ENCODE measurements at places on chromosomes 13 and 19.

- no peak for DNase-seq
These were observed 3.9 kb downstream of the CD209 start for GRCh38 chr19:7743425-7743841.

GRCh38 chr13:44747179-44747578 lies 171.0 kb upstream of the TSC22D1 start:
- no peak for DNase-seq

GRCh38 chr19:49814010-49814409 lies 918 bp upstream of the FUZ start:
- DNase-seq = no peak

DNA sequence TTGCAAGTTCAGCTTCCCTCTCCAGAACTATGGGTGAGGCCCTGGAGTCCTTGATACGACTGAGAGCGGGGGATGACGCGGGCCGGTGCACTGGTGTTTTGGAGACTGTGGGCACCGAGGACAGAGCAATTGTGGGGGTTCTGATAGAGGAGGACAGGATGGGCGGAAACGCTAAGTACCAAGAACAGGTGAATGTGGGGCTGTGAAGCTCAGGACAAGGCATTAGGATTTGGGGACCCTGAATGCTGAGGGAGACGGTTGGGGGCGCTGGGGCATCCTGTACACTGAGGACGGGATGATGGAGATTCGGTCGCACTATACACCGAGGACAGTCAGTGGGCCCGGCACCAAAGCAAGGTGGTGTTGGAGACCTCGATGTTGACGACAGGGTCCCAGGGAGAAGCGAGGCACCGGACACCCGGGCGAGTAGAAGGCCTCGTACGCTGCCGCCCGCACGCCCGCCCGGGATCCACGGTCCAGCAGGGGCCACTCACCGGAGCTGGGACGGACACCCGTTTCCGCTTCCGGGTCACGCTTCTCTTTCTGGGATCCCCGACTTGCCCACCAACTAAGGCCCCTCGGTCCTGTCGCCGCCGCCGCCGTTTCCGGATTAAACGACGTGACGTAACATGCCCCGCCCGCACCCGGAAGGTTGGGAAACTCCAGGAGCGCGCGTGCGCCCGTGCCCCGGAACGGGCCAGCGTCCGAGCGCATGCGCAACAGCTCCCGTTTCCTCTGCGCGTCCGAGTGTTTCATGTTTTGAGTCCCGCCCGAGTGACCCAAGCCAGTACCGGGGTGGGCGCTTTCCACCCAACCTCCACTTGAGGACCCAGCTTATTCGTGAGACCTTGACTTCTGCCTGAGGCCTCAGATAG lies at the start of gene CHMP2A:
Gene CHMP2A (minus strand): TSS at position 612 of the 875 bp plus-strand sequence. CDS start 893 bp downstream, outside the sequence.
- peak; percentile 85 for DNase-seq

DNA sequence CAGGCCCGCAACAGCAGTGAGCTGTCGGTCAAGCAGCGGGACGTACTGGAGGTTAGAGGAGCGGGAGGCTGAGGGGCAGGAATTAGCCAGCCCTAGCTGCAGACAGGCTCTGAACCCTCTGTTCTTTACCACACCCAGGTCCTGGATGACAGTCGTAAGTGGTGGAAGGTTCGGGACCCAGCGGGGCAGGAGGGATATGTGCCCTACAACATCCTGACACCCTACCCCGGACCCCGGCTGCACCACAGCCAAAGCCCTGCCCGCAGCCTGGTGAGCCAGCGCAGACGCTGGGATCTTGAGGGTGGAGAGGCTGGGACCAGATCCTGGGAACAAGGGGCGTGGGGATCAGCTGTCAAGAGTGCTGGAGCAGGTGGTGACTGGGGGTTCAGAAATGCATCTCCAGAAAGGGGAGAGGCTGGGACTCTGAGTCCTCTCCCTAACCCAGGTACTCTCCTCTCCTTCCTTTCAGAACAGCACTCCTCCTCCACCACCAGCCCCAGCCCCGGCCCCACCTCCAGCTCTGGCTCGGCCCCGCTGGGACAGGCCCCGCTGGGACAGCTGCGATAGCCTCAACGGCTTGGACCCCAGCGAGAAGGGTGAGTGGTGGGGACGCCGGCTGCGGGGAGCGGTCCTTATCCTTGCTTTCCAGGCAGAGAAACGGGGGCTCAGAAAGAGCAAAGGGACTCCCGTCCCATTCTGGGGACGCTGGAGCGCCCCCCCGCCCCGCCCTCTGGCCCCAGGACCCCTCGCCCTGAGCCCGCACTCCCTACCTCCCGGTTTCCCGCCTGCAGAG lies 10.4 kb downstream of the EPS8L1 start:
- no peak for DNase-seq

DNA sequence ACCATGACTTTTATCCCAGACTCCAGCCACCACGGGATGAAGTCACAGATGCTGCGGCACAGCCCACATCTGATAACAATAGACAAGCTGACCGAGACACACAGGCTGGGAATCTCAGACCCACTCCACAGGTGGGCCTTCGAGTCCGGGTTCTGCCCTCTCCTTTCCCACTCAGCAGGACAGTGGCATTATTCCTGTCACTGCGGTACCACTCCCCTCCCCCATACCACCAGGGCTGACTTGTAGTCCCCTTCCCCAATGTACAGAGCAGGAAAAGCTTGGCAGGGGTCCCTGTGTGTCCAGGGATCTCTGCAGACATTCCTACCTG lies 179 bp upstream of the AMER2 start:
- DNase-seq = no peak

DNA sequence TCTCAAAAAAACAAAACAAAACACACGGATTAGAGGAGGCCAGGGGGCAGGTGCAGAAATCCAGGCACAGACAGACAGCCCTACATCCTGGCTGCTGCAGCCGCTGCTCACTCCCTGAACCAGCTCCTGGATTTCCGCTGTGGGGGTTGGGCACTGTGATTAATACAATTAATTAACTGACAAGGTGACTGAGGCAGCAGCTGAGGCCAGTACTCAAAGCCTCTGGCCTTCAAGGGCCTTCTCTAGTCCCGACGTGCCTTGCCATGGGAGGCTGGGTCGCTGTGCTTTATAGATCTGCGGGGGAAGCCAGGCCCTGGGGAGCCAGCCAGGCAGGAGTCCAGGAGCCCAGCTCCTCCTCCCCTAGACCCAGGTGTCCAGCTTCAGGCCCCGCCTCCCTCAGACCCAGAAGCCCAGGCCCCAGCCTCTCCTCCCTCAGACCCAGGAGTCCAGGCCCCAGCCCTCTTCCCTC lies 4.6 kb downstream of the NECTIN2 start:
- DNase-seq = peak; percentile 30

DNA sequence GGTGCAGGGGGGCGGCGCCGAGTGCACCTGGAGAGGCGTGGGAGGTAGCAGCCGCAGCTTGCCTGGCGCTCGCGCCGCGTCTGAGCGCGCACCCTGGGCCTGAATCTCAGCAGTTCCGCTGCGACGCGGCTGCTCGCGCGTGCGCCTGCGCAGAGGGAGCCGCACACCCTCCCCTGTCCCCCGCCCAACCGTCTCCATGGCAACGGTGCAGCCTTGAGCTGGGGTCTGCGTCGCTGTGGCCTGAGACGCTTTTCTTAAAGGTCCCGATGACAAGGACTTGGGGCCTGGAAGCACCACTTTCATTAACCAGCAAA lies at the start of gene PNMA8B:
Gene PNMA8B (minus strand): TSS at position 82 of the 314 bp plus-strand sequence. CDS start 402 bp downstream, outside the sequence.
- no peak for DNase-seq

- DNase-seq = no peak
These were observed 49.7 kb downstream of the TGDS start for GRCh38 chr13:94546061-94546839.

- DNase-seq = no peak
These were observed 3.6 kb downstream of the CD37 start for GRCh38 chr19:49338691-49339300.

- DNase-seq = no peak
These were observed 160.5 kb downstream of the DLEU7 start for GRCh38 chr13:50682966-50683365.

DNA sequence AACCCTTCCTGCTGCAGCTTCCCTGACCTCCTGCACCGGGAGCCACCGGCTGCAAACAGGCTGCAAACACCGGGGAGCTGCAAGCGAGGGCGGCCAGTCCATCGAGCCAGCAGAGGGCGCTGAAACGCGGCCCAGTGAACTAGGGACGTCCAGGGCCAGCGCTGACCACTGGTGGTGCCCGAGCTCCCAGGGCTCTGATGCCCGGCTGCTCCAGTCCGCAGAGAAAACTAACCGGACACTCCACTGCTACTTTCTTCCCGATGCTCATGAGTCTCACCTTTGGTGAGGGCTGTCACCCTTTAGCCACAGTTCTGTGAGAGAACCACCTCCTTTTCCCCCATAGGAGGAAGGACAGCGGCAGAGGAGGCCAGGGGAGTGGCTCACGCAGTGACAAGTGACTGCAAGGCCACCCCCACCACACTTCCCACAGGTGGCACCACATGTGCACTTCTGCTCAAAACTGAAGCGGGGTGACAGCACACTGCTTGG lies 82.8 kb upstream of the MTIF3 start:
- DNase-seq = peak; percentile 63

DNA sequence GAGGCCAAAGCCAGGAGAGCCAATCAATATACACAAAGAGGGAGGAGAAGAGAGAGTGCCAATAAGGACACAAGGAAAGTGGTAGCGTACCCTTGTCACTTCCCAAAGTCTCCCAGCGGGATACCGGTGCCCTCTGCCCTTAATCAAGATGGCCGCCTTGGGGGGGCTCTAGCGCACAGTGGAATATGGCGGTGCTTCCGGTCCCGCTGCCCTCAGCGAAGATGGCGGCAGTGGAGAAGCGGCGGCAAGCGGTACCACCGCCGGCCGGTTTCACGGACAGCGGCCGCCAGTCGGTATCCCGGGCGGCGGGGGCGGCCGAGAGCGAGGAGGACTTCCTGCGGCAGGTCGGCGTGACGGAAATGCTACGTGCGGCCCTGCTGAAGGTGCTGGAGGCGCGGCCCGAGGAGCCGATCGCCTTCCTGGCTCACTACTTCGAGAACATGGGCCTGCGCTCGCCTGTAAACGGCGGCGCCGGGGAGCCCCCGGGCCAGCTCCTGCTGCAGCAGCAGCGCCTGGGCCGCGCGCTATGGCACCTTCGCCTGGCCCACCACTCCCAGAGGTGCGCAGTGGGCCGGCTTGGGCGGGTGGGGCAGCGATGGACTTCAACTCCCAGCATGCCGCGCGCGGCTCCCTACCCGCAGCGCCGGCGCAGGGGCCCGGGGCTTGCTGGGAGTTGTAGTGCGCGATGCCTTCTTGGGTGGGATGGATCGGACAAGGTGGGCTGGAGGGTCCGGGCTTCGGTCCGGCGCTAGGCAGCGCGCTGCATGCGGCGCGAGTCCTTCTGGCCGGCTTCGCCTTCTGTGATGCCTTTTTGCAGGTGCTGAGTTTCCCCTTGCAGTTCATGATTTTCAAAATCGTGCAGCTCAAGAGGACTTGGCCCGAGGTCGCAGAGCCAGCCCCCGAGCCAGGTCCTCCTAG lies at the start of gene TPGS1:
Gene TPGS1 (plus strand): TSS at position 212 of the 918 bp plus-strand sequence. CDS start 10 bp downstream, at position 222.
- peak; percentile 65 for DNase-seq

GRCh38 chr13:80510686-80511085 lies 169.8 kb upstream of the SPRY2 start:
- no peak for DNase-seq

DNA sequence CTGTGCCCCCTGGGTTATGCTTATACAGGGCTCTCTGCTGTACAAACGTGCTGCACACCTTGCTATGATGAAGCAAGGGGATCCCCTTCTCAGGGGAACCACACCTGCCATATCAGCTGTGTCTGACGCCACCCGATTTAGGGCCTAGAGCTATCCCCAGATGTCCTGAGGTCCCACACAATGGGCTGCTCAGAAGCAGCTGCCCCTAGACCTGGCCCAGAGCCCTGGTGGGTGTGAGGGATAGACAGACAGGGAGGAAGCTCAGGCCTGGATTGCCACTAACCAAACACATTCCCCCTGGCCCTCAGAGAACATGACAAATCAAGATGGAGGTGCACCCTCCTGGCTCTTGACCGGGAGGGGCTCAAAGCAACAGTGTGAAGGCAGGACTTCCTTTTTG lies 59.3 kb downstream of the TSHZ3 start:
- DNase-seq = no peak

- DNase-seq = no peak
These were observed 250.7 kb downstream of the DCT start for GRCh38 chr13:94228763-94229162.

DNA sequence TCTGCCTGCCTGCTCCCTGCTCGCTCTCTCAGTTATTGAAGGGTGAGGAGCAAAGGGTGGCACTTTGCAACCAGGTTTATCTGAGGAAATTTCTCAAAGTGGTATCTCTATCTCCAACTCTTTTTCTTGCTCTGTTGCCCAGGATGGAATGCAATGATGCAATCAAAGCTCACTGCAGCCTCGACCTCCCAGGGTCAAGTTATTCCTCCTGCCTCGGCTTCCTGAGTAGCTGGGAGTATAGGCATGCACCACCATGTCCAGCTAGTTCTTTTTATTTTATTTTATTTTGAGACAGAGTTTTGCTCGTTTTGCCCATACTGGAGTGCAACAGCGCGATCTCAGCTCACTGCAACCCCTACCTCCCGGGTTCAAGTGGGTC lies 4.9 kb downstream of the ACTMAP start:
- no peak for DNase-seq

GRCh38 chr13:35129500-35129899 lies 187.4 kb downstream of the NBEA start:
- DNase-seq = no peak

- no peak for DNase-seq
These were observed at the start of gene PHLDB3 for GRCh38 chr19:43504426-43505185. Gene PHLDB3, minus strand, starts transcription at chr19:43504746. Its CDS starts 628 bp downstream, at chr19:43504118.

DNA sequence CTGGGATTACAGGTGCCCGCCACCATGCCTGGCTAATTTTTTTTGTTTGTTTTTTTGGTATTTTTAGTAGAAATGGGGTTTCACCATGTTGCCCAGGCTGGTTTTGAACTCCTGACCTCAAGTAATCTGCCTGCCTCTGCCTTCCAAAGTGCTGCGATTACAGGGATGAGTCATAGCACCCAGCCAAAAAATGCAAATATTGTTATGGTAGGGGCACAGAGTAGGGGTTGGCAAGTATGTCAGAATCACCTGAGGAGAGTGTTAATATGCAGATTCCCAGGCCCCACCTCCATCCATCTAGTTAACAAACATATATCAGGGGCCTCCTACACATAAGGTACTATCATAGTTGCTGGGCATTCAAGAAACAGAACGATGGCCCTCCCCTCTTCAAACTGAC lies 44.7 kb downstream of the VAV1 start:
- DNase-seq = no peak

GRCh38 chr19:39389631-39390414 lies 1.1 kb downstream of the PAF1 start:
- no peak for DNase-seq

- DNase-seq = no peak
These were observed 22.3 kb downstream of the ATP4B start for GRCh38 chr13:113635709-113636108.

- peak; percentile 0 for DNase-seq
These were observed 688 bp downstream of the ZNF225 start for GRCh38 chr19:44113784-44114390.

- DNase-seq = no peak
These were observed 1315.8 kb downstream of the EFNB2 start for GRCh38 chr13:105219651-105220050.

- no peak for DNase-seq
These were observed 14.0 kb downstream of the EXOSC8 start for GRCh38 chr13:37014609-37015008.

GRCh38 chr19:7698583-7698982 lies 3.3 kb downstream of the FCER2 start:
- DNase-seq = no peak

GRCh38 chr19:21751384-21751783 lies 16.0 kb downstream of the ZNF100 start:
- no peak for DNase-seq

- DNase-seq = no peak
These were observed 47.5 kb downstream of the DCT start for GRCh38 chr13:94431987-94432386.

- no peak for DNase-seq
These were observed 38.8 kb downstream of the POLR1D start for GRCh38 chr13:27660511-27660910.

All from kidney capillary endothelial cell (primary cell).